ENCODE measurements at places on chromosomes 5 and 9.
A peak's percentile ranks its signal among the peaks of the same experiment; 100 is the strongest.

GRCh38 chr5:36642089-36642488, 35.7 kb downstream of the SLC1A3 start:
- no peak for DNase-seq

DNA sequence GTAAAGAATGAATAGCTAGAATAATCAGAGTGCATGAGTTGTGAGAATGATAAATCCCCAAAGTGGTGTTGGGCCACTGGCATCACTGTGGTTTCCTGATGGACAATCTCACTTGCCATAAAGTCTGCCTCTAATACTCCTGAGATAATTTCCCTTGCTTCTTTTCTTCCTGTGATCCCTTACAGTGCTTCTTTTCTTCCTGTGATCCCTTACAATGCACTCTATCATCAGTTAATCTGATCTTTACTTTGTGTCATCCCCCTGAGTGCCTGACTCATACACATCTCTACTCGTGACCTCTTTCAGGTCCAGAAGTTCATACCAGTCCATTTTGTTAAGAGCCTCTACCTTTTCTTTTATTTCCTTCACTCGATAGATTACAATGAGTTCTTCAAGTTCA, 418.3 kb downstream of the HCN1 start:
- no peak for DNase-seq

DNA sequence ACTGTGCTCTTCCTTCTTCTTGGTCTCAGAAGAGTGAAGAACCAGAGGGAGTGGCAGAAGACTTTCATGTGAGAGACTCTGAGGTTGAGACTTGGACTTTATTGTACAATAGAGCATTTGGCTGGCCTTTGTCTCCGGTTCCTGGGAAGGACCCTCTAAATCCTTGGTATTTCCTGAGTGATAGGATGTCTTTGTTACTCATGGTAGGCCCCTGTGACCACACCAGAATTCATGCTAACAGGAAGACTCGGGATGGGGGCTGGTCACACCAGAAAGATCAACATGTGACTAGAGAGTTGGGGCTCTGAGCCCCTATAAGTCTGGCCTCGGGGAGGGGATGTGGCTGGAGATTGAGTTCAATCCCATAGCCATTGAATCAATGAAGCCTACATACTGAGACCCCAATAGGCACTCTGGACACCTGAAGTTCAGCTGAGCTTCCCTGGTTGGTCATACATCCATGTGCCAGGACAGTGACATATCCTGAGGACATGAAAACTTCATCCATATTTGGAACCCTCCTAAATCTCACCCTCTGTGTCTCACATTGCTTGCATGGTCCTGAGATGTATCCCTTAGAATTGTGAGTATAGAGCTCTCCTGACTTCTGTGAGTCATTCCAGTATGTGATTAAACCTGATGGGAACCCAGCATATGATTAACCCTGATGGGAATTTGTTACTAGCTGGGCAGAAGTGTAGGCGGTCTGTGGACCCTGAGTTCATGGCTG, 201.7 kb downstream of the GADD45G start:
- no peak for DNase-seq

DNA sequence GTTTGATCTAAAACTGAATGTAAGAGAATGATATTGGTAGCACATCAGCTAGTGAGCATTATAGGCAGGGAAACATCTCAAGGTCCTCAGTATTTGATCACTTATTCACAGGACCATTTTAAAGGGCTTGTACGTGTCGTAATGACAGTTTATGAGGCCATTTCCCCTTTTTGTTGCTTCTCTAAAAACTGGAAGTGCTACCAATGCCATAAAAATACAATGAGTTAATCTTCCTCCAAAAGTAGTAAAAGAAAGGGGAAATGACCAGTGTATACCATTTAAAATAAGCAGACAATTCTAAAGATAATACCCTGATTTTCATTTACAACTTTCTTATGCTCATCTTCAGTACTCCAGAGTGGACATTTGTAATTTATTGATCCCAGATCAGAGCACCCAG, 285.8 kb upstream of the PCSK5 start:
- no peak for DNase-seq

DNA sequence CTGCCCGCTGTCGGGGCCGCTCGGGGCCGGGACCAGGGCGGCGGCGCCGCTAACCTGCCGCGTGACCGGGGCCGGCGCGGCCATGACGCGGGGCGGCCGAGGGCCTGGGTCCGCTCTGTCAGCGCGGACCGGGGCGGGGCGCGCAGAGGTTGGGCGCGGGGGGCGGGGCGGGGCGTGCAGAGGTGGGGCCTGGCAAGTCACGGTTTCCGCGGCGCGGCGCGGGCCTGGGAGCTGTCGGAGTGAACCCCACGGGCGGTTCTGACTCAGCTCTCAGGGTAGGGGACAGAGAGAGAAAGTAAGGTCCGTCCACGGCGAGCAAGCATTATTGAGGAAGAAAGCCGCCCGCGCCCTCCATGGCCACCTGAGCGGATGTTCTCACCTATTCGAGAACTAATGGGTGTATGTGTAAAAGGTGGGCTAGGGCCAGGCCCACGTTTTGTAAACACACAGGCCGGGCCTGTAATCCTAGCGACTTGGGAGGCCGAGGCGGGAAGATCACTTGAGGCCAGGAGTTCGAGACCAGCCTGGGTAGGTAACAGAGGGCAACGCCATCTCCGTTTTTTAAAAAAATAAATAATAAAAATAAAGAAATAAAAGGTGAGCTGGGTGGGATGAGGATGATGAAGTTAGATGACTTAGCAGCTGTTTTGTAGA, at the start of gene PRXL2C:
Gene PRXL2C (minus strand): TSS at position 120 of the 654 bp plus-strand sequence. CDS start 36 bp downstream, at position 84.
- DNase-seq, result peak; percentile 79

GRCh38 chr5:43303242-43303641, 10.0 kb downstream of the HMGCS1 start:
- peak; percentile 11 for DNase-seq

Data from erythroblast (primary cell).